Esophagus mucosa (tissue), 1 donor: ENCODE measurements at places on chromosomes 4 and X. TPM values are rescaled to one million over a fixed set of nuclear protein-coding genes. Genes with fewer than 3 reads are reported as not detected.

GLRA3 gene
- total RNA-seq, result not detected

TMPRSS11A gene
- total RNA-seq, result 62.3 TPM

TLR3 gene
- total RNA-seq, result 5.8 TPM

SSX2 gene
- not detected for total RNA-seq

SYTL5 gene
- total RNA-seq, result 3.9 TPM

PLS3 gene
- 145 TPM for total RNA-seq
